GM20000 (cell line): ENCODE measurements at places on chromosomes 1 and 21.

GRCh38 chr1:151570819-151571218 lies 30.7 kb downstream of the TUFT1 start:
- DNase-seq, result no peak

DNA sequence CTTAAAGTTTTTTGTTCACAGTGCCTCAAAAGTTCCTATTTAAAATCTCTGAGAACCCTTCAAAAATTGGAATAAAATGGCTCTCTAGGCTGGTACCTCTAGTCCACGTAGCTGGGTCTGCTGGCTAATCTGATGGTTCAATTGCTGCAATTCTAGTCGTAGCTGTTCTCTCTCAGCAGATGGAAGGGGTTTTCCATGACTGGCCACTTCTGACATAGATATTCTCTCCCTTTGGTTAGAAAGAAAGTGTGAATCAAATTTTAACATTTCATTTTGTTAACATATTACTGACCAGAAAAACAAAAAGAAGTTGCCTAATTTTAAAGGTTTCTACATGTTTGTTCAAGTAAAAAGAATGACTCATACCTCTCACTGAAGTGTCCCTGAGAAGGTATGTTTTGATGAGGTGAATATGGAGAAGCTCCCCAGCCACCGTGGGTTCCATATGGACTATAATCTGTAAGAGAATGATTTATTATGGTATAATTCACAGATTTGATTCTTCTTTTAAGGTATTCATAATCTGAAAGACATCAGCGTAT lies 29.3 kb upstream of the SERPINC1 start:
- DNase-seq, result no peak

GRCh38 chr1:113949007-113949406 lies 19.9 kb downstream of the HIPK1 start:
- DNase-seq, result no peak

- DNase-seq, result peak; percentile 77
Measured at GRCh38 chr21:41431788-41432548, 5.9 kb downstream of the MX1 start.

GRCh38 chr1:32091176-32091575 lies 16.7 kb upstream of the KPNA6 start:
- no peak for DNase-seq

GRCh38 chr1:218971156-218971555 lies 202.5 kb upstream of the LYPLAL1 start:
- DNase-seq, result no peak

DNA sequence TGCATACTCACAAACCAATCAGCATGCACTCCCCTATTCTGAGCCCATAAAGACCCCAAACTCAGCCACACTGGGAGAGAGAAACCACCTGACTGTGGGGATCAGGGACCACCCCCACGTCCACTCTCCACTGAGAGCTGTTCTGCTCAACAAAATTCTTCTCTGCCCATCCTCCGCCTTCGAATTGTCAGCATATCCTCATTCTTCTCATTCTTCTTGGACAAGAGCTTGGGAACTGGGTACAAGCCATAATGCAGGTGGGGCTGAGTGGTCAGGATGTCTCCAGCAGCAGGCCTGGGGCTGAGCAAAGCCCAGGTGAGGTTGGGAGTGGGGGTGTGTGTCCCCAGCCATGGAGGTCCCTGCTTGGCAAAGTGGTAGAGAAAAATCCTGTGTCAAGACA lies 34.6 kb upstream of the IFNGR2 start:
- no peak for DNase-seq

DNA sequence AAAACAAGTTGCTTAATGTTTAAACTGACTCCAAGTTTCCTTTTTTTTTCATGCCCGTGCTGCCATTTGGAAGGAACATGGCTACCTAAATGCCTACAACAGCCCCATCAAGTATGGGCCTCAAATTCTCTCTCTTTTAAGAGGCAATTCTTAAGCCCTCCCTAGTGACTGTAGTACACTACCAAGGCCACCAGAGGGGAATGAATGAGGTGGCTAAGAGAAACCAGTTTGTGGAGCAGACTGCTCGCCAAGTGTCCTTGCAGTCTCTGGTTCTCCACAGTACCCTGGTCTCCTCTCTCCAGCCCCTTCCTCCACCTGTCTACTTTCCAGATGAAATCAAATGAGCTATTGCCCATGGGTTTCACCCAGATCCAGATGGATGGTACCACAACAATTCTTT lies 1809.6 kb downstream of the BRINP3 start:
- DNase-seq, result no peak

- no peak for DNase-seq
Measured at GRCh38 chr1:65882076-65882475, 89.4 kb downstream of the PDE4B start.

DNA sequence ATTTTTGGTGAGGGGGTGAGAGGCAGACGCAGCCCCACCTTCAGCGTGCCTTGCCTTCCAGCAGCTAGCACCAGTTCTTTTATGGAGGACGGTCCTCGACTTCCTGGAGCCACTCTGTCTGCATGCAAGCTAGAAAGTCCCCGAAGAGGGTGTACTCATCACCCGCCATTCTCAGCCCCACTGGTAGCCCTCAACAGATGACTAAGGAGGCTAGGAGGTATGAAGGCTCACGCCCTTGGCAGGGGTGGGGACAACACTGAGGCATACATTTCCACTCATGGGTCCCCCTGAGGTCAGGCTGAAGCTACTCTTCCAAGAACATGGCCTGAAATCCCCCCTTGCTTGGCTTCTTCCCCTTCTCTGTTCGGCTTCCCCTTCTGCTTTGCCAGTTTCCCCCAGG lies 8.9 kb upstream of the PTPRF start:
- no peak for DNase-seq

DNA sequence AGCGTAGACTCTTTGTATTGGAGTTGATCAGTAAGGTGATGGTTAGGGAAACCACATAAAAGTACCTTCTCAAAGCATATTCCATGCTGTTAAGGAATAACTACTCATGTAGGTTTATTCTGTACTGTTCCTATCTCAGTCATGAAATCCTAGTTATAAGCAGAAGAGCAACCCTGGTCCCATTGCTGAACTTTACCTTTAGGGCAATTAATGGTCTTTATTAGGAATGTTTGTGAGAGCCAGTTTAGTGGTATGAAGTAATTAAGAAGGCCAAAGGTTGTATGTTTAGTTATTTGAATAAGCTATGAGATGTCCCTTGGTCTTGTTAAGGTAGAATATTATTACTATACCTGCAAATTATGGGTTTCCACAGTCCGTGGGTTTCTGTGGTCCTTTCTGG lies 44.0 kb downstream of the ACP6 start:
- no peak for DNase-seq

- DNase-seq, result no peak
Measured at GRCh38 chr1:172121081-172121717, 279.9 kb downstream of the DNM3 start.

- DNase-seq, result no peak
Measured at GRCh38 chr1:33234131-33234530, 22.2 kb upstream of the ZNF362 start.

DNA sequence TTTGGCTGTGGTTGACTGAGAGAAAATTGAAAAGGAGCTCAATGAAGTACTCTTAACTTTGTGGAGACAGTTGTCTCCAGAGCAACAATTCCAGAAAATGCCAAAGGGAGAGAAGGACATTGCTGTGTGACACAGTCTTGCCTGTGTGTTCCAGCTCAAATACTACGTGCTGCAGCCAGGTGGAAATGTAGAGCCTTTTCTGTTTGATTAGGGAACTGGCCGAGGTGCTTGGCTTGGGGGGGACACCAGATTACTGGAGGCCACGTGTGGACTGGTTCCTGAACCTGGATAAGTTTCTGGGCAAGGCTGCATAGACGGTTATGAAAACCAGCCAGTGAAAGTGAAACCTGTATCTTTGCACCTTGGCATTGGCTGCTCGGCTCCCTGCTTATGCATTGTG lies 217.9 kb downstream of the CTH start:
- no peak for DNase-seq

GRCh38 chr1:30751830-30752650 lies 5.5 kb downstream of the LAPTM5 start:
- DNase-seq, result no peak

GRCh38 chr1:172764378-172764777 lies 105.5 kb downstream of the FASLG start:
- no peak for DNase-seq

GRCh38 chr1:175504875-175505555 lies 238.4 kb downstream of the TNR start:
- DNase-seq, result no peak

GRCh38 chr1:7671146-7671465 lies 100.0 kb upstream of the VAMP3 start:
- DNase-seq, result no peak

DNA sequence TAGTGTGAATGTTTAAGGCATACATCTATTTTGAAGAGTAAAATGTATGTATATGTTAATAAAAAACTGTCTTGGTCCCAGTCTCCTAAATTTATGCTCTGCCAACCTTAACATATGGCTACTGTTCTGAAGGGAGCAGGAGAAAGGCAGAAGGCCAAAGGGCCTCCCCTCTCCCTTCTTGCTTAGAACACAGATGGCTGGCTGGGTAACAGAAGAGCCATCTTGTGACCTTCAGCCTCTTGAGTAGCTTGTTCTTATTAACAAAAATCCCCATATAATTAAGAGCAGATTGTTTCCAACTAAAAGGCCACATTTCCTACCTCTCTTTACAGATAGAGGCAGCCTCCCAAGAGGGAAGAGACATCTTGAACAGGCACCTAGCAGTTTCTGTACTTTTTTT lies 36.1 kb downstream of the EPB41 start:
- no peak for DNase-seq

GRCh38 chr21:16550917-16551741 lies 821.3 kb downstream of the USP25 start:
- DNase-seq, result no peak

- DNase-seq, result no peak
Measured at GRCh38 chr1:167447521-167448136, 70.7 kb downstream of the CD247 start.

- no peak for DNase-seq
Measured at GRCh38 chr21:37565530-37566223, 199.1 kb downstream of the DYRK1A start.

DNA sequence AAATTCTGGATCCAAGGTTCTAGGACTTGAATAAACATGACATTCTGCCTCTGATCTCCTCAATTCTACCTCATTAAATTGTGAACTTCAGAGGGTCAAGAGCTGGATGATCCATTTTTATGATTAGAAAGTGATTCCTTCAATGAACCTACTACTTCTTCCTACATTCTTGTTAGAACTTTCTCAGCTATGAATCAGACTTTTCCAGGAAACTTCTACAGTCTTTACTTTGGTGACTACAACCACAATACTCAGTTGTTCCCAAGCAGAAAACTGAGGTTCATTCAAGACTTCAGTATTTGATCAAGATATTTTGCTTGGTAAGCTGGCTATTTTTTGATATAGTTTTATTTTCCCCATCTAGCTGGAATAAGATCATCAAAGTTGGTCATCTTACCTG lies 51.4 kb downstream of the CDC7 start:
- DNase-seq, result no peak

DNA sequence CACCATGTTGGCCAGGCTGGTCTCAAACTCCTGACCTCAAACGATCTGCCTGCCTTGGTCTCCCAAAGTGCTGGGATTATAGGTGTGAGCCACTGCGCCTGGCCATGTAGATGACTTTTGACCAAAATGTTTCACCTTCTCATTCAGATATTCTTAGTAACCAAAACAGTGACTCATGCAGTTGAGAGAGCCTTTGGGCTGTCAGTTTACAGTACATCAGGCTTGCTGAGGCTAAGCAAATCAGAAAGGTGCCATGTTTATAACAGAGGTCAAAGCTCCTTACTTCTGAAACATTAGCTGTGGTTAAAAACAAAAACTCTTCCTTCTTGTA lies 21.0 kb downstream of the CNIH4 start:
- DNase-seq, result peak; percentile 70

DNA sequence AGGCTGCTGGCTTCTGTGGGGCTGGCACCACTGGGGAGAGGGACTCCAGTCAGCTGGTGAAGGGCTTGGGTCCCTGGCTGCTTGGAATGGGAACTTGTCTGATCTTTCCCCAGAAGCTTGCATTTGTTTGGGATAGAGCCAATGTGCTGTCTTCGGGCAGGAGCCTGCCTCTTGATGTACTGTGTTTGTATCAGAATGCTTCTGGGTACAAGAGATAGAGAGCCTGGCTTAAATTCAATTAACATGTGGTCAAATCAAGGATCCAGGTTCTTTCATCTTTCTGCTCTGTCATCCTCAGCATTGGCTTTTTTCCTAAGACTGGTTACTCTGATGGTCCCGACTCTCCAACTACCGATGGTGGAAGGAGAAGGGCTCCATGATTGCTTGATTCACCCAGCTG lies 16.0 kb upstream of the PROK1 start:
- DNase-seq, result no peak

DNA sequence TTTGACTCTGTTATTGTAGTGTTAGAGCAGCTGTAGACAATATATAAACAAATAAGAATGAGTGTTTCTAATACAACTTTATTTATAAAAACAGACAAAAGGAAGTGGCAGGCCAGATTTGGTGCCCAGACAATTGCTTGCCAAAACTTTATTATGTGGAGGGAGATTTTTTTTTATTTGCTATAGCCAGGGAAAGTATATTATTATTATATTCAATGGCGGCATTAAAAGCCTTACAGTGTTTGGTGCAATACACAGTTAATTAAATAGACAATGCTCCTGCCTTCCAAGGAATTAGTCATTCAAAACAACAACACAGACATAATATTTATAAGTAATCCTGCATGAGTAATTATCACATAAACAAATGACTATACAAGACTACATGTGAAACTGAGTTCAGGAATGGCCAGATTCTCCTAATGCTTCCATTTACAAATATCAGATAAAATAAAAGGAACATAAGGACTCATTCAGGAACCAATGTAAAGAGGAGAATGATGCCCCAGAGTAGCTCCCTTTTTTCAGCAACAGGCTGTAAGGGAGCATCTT lies 10.6 kb upstream of the RC3H1 start:
- DNase-seq, result no peak

DNA sequence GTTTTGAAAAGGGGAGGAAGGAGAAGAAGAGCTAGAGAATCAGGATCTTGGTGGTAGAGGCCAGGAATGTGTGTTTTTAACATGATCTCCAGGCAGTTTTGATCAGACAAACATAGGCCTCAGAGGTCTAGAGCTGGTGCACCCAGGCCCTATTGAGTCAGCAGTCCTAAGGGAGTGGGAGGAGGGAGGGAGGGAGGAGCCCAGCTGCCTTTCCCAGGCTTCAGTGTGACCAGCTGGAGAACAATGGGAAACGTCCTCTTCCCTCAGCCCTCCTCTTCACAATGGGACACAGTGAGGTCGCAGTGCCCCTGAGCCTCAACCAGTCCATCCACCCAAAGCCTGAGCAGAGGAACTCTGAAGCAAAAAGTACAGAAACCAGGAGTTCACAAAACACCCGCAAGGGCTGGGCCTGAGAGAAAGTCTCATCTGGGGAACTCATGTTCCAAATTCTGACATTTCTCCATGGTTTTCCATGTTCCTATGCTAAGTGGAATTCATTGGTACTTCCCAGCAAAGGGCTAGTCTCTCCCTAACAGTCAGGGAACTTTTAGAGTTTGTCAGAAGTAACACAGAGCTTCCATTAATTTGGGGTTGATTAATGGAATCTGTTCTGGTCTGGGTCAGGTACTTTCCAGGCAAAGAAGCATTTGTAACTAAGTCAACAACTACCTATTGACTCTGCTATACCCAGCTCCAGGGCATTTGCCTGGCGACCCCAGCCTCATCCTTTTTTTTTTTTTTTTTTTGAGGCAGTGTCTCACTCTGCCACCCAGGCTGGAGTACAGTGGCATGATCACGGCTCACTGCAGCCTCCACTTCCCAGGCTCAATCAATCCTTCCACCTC lies 37.5 kb downstream of the ELAPOR1 start:
- no peak for DNase-seq

GRCh38 chr21:15491100-15491499 lies 238.7 kb upstream of the USP25 start:
- DNase-seq, result no peak
